ENCODE measurements at places on chromosomes 16 and 17. TPM values are rescaled to one million over a fixed set of nuclear protein-coding genes. Genes with fewer than 3 reads are reported as not detected.

GRCh38 chr16:88276591-88276990 is 106.2 kb upstream of the ZNF469 start:
- H3K4me3 ChIP-seq = no peak overlapping the region
- H3K27ac ChIP-seq = no peak overlapping the region
- H3K27me3 ChIP-seq = no peaks in the 10 kb centered on the region

DNA sequence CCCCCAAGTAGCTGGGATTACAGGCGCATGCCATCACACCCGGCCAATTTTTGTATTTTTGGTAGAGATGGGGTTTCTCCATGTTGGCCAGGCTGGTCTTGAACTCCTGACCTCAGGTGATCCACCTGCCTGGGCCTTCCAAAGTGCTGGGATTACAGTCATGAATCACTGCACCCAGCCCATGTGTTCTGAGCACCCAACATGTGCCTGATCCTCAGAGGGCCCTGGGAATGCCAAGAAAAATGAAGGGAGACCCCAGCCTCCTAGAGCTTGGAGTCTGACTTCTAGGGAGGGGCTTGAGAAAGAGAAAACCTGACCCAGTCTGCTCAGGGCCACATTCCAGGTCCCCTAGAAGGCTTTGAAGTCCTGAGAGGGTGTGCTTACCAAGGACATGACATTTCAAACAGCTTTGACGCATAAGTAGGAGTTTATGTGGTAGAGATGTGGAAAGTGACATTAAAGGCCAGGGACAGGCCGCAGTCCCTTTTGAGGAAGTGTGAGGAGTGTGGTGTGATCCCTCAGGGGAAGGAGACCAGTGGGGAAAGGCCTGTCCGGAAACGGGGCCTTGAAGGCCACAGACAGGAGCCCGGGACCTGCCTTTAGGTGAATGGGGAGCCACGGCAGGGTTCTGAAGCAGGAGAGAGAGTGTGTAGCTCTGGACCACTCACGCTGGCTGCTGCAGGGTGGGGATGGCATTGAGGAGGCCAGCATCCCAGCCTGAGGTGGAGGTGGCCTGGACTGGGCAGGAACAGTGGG is 1.1 kb upstream of the CCL22 start:
- peak overlapping the region; percentile 55 for H3K27ac ChIP-seq
- no peaks in the 10 kb centered on the region for H3K36me3 ChIP-seq
- DNase-seq = no peak
- no peaks in the 10 kb centered on the region for H3K4me1 ChIP-seq
- H3K4me3 ChIP-seq = no peak overlapping the region

Gene NDUFAB1
- 83.4 TPM for total RNA-seq

Gene GAST
- total RNA-seq = not detected

DNA sequence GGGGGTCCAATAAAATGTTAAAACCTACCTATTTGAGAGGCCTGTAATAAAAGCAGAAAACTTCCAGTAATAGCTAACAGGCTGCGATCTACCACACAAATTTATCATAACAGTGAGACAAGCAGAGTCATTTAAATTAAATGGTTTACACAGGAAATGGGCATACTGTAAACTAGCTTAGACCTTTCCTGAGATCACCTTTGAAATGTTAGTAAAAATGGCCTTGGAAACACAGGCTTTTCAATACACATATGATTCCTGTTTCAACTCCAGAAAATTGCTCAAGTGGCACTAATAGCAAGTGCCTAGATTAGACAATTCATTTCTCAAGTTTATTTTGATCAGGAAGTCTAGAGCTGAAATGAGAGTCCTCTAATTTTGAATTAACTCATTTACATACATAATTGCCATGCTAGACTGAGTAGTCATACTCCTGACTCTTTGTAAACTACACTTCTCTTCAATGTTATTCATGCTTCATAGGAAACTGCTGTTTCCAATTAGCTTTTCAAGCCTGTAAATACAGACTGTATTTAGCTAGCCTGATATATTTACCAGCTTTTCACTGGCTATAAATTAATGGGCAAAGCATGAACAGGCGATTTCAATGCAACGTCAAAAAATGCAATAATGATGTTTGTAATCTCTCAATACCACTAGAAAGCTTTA is 43.3 kb downstream of the PARN start:
- H3K4me3 ChIP-seq = no peak overlapping the region
- H3K27me3 ChIP-seq = no peaks in the 10 kb centered on the region
- H3K36me3 ChIP-seq = no peaks in the 10 kb centered on the region
- no peak for DNase-seq
- no peaks in the 10 kb centered on the region for H3K4me1 ChIP-seq
- H3K27ac ChIP-seq = no peak overlapping the region

DNA sequence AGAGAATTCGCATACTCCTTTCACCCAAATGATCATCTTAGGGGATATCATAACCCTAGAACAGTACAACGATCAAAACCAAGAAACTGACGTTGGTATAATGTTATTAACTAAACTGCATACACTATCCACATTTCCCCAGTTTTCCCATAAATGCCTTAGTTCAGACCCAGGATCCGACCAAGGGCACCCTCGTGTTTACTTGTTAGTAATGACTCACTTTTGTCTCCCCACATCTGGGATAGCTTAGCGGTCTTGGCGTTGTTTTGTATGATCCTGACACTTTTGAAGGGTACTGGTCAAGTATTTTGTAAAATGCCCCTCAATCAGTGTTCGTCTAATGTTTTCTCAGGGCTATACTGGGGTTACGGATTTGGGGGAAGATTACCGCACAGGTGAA is 8.0 kb downstream of the HS3ST3A1 start:
- H3K27me3 ChIP-seq = no peaks in the 10 kb centered on the region
- H3K4me3 ChIP-seq = no peak overlapping the region
- H3K36me3 ChIP-seq = no peaks in the 10 kb centered on the region
- H3K4me1 ChIP-seq = no peaks in the 10 kb centered on the region

- no peaks in the 10 kb centered on the region for H3K4me1 ChIP-seq
- no peaks in the 10 kb centered on the region for H3K36me3 ChIP-seq
- H3K27ac ChIP-seq = no peak overlapping the region
- no peak for DNase-seq
These were observed 23.6 kb downstream of the MPG start for GRCh38 chr16:101586-101985.

- no peaks in the 10 kb centered on the region for H3K27me3 ChIP-seq
- peak overlapping the region; percentile 82 for H3K27ac ChIP-seq
- H3K4me1 ChIP-seq = peaks cover 39% of the 10 kb centered on the region
- no peak overlapping the region for H3K4me3 ChIP-seq
- DNase-seq = peak; percentile 41
These were observed 3.3 kb downstream of the MEAK7 start for GRCh38 chr16:84501077-84501735.

DNA sequence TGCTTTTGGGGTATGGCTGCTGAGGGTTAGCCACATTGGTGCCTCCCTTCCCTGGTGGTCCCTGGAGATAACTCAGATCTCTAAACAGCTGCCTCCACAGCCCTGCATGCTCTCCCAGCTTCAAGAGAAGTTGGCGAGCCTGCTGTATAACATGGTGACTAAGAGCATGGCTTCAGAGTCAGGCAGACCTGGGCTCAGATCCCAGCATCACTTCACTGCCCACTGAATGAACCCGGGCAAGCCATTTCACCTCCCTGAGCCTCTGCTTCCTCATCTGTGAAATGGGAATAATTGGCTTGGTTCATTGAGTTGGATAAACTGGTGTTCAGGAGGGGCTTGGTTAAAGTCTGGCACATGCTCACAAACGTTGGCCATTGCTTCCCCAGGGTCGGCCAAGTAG is 16.6 kb downstream of the KIF1C start:
- no peaks in the 10 kb centered on the region for H3K27me3 ChIP-seq
- H3K4me3 ChIP-seq = no peak overlapping the region
- H3K4me1 ChIP-seq = no peaks in the 10 kb centered on the region

Measured in Caco-2 (cell line).